ENCODE measurements at places on chromosomes 7 and 10.

GRCh38 chr10:58515291-58515941, 2.7 kb downstream of the BICC1 start:
- DNase-seq, result no peak

DNA sequence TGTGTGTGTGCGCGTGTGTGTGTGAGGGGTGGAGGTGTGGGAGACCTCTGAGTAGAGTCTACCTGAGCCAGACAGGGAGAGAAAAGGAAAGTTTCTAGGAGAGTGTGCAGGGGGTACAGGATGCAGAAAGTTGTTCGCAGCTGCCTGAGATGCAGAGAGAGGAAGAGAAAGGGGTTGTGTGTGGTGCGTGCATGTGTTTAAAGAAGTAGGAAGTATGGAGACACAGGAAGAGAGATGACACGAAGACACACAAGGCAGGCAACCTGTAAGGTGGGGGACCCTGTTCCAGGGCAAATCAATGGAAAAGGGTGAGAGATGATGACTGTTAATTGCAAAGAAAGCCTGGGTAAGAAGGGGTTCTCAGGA, 52.2 kb downstream of the C10orf105 start:
- DNase-seq, result no peak

DNA sequence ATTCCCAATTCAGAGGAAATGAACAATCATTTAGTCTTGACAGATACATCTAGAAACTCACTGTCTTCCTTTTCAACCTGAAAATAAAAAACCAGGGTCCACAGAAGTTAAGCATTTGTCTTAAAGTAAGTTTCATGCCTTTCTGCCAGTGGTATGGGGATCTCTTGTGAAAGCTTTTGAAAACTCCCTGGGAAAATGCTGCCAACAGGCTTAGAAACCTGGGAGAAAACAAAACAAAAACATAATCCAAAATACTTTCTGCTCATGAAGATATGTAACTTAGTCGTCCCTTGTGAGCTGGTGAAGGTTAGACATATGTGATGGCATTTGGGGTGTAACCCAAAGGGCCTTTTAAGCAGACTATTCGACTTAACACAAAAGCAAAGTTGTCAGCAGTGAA, 66.4 kb upstream of the ZNF438 start:
- no peak for DNase-seq

DNA sequence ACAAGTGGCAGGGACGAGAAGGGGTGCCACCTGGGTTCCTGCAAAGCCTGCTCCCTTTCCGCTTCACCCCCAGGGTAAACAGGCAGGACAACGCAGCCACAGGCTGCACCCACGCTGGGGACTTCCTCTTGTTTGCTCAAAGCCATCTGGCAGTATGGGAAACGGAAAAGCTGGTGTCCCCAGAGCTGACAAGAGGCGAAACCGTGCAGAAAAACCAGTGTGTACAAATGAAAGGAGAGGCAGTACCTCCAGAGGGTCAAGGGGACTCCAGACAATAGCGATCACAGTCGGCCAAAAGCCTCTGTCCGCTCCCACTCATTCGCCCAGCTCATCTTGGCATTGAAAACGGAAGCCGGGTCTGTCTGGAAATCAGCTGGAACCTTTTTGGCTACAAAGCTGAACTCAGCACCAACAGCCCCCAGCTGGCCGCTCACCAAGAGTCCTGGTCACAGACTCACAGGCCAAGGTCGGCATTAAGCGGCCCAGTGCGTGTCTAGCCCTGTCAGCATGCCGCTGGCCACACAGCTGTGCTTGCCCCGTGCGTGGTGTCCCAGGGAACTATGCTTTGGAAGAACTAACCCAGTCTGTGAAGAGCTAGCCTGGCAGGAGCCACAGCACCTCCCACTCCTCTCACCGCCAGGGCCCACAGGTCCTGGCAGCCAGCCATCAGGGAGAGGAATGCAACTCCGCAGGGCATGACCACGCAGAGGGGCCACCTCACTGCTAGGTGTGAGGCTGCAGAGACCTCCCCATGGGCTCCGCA, 10.4 kb downstream of the TNS3 start:
- peak; percentile 48 for DNase-seq

- peak; percentile 71 for DNase-seq
These were observed 61.4 kb downstream of the ST7 start for GRCh38 chr7:117014673-117015133.

- peak; percentile 35 for DNase-seq
These were observed 89.7 kb upstream of the STEAP1B start for GRCh38 chr7:22589641-22590201.

GRCh38 chr10:123275136-123275564, 120.9 kb downstream of the BUB3 start:
- no peak for DNase-seq

DNA sequence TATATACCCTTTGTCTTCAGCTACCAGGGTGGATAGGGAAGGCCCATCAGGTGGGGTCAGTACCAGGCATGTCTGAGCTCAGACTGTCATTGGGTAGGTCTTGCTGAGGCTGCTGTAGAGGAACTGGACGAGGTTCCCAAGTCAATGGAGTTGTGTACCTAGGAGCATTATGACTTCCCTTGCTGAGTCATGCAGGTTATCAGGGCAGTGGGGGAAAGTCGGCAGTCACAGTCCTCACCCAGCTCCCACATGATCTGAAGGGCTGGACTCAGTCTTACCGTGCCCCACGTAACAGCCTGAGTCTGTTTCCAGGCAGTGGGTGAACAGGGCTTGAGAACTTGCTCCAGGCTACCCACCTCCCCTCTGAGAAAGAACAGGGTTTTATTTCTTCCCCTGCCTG, 260.8 kb upstream of the COBL start:
- no peak for DNase-seq

GRCh38 chr10:85741626-85742300, 624.8 kb downstream of the GRID1 start:
- no peak for DNase-seq

GRCh38 chr10:91434041-91434440, 23.9 kb downstream of the HECTD2 start:
- no peak for DNase-seq

GRCh38 chr10:98404571-98405359, 10.2 kb downstream of the PYROXD2 start:
- no peak for DNase-seq

DNA sequence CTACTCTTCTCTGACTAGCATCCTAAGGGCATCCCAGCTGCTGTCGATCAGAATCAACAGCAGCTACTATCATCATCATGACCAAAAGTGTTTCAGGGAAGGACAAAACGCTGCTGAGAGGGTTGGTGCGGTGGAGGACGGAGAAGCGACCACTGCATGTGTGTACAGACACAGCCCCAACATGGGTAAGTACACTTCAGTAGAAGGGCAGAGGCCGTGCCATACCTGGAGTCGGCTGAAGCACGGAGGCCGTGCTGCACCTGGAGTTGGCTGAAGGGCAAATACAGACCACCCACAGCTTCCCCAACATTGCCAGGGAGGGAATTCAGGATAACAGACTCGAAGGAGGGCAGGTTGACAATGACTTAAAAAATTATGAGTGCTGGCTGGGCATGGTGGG, 67.8 kb upstream of the CYTH3 start:
- DNase-seq, result no peak

GRCh38 chr7:73597978-73598782, 19.8 kb upstream of the TBL2 start:
- DNase-seq, result no peak
